Activated T-helper 1 cell treated with anti-CD3 and anti-CD28 coated beads, Interleukin-12 subunit alpha, Interleukin-12 subunit beta, Interleukin-2, Interleukin-4 antibody, amounts not matched to agents 30 ng/mL and 10 ng/mL and 1 ng/mL, durations not matched to agents 14 hours and 24 hours and 36 hours (primary cell): ENCODE measurements at places on chromosomes 4 and X.
A peak's percentile ranks its signal among the peaks of the same experiment; 100 is the strongest.

DNA sequence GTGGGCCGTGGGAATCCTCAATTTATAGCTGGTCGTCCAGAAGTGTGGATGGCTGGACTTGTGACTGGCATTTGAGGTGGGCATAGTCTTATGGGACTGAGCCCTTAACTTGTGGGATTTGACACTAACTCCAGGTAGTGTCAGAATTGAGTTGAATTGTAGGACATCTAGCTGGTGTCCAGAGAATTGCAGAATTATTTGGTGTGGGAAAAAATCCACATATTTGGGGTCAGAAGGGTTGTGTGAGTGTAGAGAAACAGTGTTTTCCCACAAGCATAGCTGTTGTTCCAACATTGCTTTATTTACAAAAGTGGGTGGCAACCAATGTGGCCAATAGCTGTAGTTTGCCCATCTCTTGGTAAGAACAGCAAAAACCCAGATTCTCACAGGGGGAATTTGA is 91.3 kb downstream of the MOSPD2 start:
- DNase-seq = no peak

DNA sequence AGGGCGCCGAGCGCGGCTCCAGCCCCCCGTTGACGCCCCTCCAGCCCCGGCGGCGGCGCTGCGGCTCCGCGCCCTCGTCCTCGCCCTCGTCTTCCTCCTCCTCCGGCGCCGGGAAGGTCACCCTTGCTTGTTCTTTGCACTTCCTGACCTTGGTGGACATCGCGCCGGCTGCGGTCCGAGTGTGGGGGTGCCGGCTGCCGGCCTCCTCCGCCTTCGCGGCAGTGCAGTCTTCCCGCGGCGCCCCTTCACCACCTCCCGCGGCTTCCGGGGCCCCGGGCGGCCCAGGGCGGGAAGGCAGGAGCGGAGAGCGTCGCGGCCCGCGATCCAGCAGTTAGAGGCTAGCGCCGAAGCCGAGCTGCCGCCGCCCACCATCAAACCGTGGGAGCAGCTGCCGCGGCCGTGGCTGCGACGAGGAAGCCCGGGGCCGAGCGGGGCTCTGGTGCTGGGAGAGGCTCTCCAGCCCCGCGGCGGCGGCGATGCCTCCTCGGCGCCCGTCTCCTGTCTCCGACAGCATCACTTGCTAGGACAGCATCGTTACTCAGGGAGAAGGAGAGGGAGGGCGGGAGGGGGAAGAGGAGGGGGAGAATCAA is at the start of gene TRPC3:
TSS of gene TRPC3 (minus strand) at position 540 of the 590 bp plus-strand sequence. CDS start at position 160, 380 bp downstream.
- peak; percentile 11 for DNase-seq

GRCh38 chrX:132488180-132488705 is 595 bp downstream of the MBNL3 start:
- no peak for DNase-seq

DNA sequence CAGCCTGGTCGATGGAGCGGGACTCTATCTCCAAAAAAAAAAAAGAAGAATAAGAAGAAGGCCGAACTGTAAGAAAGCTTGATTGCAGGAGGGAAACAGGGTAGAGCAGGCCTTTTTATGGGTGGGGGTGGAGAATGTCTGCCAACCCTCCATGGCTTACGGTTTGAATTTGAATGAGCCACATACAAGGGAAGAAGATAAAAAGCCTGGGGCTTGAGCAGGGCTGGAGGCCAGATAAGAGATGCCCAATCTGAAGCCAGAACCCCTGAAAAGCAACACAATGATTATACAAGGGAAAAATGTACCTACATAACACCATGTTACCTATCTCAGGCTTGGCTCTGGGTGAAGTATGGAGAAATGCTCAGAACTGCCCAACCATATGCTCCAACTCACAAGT is 57.3 kb upstream of the TRIM2 start:
- DNase-seq = no peak

- DNase-seq = no peak
Measured at GRCh38 chrX:40964633-40965586, 120.3 kb upstream of the USP9X start.

- DNase-seq = no peak
Measured at GRCh38 chr4:3465698-3466671, 2.9 kb downstream of the DOK7 start.
